ENCODE measurements at places on chromosomes 16 and 17.
A peak's percentile ranks its signal among the peaks of the same experiment; 100 is the strongest.

- DNase-seq, result no peak
Measured at GRCh38 chr17:14014657-14015056, 54.6 kb upstream of the COX10 start.

DNA sequence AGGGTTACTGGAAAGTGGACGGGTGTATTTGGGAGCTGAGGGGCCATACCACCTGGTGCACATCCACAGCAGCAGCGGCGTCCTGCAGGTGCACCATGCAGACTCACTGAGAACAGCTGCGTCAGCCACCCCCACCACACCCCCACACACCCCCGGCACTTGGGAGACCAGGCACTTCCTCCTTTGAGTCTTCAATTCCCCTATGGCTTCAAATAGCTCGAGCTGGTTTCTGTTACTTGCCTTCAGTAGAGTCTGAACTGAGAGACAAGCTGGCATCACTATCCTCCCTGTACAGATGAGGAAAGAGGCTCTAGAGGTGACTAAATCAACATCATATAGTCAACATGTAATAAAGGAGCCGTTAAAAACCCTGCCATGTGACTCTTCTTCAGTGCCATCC lies 15.4 kb downstream of the CUEDC1 start:
- DNase-seq, result peak; percentile 58

DNA sequence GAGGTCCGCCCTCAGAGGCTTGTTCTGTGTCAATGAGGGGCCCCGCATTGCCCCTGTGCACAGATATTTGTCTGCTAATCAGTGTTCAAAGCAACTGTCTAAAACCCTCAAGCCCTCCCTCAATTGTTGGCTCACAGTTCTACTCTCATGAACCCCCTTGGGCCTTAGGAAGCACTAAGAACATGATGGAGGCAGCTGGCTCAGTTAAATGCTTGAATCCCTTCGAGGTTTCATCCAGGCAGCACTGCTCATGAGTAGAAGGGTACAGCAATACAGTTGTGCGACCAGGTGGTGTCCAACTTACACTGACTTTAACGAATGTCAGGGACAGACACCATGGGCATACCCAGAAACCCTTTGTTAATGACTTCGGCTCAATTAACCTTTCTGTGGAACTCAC lies 89.2 kb upstream of the WSCD1 start:
- no peak for DNase-seq

DNA sequence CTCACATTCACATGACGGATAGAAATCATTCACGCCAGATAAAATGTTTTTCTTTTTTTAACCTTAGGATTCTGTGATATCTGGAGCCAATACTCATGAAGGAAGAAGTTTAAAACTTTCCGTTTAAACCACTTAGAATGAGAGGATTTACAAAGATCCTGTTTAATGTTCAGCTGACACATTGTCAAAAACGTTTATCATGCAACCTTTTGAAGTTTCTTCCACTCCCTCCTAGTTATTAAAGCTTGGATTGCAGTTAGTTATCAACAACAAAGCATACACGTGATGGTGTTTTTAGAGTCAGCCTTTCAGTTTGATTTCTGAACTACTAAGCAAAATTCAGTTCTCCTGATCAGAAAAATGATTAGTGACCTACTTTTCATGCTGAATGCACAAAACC lies 143.3 kb upstream of the AXIN2 start:
- DNase-seq, result no peak

DNA sequence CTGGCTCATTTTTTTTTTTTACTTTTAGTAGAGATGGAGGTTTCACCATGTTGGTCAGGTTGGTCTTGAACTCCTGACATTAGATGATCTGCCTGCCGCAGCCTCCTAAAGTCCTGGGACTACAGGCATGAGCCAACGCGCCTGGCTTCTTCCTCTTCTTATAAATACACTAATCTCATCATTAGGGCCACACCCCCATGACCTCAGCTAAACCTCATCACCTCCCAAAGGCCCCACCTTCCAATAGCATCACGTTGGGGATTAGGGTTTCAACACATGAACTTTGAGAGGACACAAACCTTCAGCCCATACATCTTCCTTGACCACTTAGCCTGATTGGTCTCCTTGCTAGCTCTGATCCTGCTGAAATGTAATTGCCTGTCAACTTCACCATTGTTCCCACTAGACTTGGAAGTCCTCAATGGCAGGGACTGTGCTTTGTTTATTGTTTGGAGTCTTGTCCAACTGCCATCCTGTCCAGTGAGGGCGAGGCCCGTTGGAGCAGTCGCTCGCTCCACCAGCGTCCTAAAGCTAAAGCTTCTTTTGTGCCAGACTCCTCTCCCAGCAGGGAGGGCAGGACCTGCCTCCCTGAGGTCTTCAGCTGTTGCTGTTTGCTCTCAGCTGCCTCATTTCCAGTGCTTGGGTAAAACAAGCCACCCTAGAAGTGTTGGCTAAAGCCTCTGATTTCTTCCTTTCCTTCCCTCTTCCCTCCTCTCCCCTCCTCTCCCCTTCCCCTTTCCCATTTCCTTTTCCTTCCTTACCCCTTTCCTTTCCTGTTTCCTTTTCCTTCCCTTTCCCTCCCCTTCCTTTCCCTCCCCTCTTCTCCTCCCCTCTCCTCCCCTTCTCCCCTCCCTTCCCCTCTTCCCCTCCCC lies 85.3 kb downstream of the HAPSTR1 start:
- no peak for DNase-seq

- DNase-seq, result no peak
Measured at GRCh38 chr17:41682631-41683030, 6.1 kb upstream of the EIF1 start.

GRCh38 chr16:2472885-2473445 lies 1.9 kb downstream of the NTN3 start:
- DNase-seq, result no peak

DNA sequence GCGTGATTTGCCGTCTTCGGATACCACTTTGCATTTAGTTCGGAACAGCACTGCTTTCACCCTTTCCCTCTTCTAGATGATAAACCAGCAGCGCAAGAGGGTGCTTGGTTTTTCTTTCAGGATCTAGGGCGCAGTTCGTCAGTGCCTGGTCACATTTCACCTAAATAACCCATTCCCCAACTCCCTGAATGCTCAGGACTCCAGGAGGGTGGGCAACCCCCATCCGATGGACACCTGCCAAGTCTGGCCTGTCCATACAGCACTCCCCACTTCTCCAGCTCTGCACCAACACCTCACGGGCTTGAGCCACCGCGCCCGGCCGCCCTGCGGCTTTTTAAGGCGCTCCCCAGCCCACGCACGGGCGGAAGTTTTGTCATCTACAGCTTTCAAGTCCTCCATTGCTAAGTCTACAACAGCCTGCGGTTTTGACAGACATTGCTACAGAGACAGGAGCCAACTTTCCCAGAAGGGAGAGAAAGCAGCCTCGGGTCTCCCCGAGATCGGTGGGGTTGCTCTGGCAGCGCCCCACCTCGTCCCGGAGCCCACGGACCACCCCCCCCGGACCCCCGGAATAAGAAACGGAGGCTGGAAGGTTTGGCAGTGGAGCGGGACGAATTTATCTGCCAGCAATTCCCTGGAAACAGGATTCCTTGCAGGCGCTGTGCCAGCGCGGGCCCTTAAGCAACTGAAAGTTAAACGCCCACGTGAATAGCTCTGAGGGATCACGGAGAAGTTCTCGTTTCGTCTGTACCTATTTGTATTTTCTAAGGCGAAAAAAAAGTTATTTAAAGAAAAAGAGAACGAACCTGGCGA lies 38.6 kb upstream of the SLFN13 start:
- no peak for DNase-seq

DNA sequence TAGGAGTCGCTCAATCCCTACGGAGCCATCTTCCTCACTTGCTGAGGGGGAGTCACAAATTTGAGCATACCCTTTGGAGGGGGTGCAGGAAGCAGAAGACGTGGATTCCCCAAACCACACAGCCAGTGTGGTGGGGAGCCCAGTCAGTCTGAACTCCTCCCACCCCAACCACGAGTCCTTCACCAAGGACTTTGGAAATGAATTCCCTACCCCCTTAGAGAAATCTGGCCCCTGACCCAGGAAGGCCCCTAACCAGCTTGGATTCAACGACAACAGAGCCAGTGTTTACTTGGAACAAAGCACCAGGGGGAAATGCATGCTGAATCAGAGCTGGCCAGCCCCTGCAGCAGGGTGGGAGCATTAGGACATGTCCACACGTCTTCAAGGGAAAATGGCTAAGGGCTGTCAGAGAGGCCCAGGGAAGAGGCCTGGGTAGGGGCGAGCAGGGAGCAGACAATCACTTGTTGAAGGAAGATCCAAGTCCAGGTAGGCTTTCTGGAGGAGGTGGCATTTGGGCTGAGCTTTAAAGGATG lies 5.5 kb upstream of the TMEM92 start:
- DNase-seq, result no peak

GRCh38 chr17:32882734-32883133 lies 5.8 kb upstream of the MYO1D start:
- DNase-seq, result no peak

DNA sequence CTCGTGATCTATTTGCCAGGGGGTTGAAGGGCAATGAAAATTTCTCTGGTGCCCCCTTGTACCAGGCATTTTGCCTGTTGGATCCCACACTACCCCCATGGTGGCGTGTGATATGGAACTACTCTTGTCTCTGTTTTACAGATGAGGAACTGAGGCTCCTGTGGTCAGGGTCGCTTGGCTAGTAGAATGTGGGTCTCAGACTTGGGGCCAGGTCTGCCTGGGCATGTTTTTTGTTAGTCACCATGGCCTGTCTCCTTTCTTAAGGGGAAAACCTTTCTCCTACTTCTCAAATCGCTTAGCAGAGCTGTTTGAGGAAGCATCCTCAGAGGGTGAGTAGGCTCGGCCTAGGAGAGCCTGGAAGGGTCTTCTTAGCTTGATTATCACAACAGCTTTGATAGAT lies 51.2 kb downstream of the CLEC16A start:
- DNase-seq, result no peak

DNA sequence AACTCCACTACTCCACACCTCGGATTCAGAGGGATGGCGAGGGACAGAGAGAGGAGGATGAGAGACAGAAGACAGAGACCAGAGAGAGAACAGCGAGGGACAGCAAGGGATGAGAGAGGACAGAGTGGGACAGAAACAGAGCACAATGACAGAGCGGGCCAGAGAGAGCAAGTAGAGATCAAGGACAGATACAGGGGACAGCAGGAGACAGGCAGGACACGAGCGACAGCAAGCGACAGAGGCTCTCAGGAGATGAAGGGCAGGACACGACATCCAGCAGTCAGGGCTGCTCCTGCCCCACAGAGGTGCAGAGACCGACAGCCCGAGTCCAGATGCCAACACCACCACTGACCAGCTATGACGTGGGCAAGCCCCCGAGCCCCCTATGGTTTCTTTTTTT lies 14.9 kb downstream of the CORO7 start:
- DNase-seq, result no peak

DNA sequence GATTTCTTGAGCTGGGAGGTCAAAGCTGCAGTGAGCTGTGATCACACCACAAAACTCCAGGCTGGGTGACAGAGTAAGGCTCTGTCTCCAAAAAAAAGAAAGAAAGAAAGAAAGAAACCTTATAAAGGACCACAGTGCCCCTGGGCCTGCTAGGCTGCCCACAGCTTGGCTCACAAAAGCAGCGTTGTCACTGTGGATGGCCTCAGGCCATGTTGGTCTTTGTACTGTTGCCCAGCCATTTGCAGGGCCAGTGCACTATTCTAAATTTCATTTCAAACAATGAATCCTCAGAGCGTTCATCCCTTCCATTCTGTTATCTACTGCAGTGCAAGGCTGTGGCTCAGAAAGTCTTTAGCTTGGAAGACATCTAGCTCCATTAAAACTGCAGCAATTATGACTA lies 208.4 kb downstream of the SLC39A11 start:
- no peak for DNase-seq

- DNase-seq, result no peak
Measured at GRCh38 chr16:79662669-79663313, 62.3 kb upstream of the MAF start.

GRCh38 chr17:29066606-29067005 lies 23.7 kb downstream of the PIPOX start:
- no peak for DNase-seq

- peak; percentile 44 for DNase-seq
Measured at GRCh38 chr16:57446531-57447185, 527 bp downstream of the CIAPIN1 start.

GRCh38 chr16:47045023-47045422 lies 71.5 kb upstream of the DNAJA2 start:
- DNase-seq, result no peak

DNA sequence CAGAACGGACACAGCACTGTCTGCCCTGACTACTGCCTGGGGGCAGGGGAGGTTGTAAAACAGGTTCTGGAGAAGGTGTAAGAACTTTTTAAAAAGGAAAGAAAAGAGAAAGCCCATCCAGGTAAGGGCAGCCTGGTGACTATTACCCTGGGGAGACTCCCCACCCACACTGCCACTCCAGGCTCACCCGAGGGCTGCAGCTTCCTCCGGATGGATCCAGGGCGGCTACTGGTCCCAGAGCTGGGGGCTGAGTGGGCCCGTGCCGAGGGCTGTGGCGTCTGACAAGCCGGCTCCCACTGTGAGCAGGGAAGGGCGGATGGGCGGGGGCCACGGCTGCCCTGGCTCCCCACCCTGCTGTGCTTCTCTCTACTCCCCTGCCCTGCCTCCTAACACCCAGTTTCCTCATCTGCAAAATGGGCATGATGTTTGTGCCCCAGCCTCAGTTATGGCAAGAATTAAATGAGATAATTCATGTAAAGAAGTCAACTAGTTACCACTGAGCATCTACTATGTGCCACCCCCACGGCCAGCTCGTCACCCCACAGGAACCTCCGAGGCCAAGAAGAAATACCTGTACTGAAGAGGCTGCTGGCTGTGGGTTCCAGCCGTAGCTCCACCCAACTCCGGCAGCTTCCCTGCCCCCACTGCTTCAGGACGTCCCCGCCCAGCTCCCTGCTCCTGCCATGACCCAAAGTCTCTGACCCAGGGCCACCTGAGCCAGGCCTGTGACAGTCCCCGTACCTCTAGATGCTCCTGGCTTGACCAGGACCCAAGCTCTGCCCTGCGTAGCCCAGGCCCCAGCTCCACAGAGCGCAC lies 24.2 kb downstream of the KATNB1 start:
- DNase-seq, result no peak

DNA sequence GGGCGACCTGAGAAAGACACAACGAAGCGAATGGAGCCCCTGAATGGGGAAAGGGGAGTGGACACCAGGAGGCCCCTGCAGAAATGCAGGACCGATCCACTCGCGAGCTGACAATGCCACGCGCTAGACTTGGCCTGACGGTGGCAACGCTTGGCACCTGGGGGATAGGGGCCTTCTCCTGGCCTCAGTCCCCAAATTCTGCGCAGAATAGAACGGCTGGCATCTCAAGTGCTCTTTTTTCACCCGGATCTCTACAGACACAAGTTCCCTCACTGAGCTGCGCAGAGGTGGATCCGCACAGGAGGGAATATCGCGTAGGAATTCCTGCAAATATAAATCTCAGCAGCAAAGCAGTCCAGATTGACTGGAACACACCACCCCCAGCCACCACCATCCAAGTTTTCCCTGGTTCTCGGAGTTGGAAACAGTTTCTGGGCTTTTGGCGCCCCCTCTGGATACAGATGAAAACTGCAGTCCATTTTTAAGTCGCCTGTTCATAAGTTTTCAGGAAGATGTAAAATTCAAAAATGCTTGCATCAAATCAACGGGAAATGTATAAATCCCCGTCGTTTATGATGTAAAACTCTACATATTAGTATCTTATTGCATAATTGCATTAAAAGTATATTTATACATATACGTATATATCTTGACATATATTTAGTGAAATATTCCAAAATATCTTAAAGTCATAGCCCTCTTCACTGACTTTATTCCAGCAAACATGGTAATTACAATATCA lies 2.3 kb upstream of the SOX9 start:
- DNase-seq, result peak; percentile 39

GRCh38 chr17:9409878-9410277 lies 165.7 kb downstream of the STX8 start:
- DNase-seq, result no peak

- DNase-seq, result no peak
Measured at GRCh38 chr17:59637611-59638310, 18.1 kb downstream of the CLTC start.
